ENCODE measurements at places on chromosomes 6 and 20. TPM values are rescaled to one million over a fixed set of nuclear protein-coding genes. Genes with fewer than 3 reads are reported as not detected.

DNA sequence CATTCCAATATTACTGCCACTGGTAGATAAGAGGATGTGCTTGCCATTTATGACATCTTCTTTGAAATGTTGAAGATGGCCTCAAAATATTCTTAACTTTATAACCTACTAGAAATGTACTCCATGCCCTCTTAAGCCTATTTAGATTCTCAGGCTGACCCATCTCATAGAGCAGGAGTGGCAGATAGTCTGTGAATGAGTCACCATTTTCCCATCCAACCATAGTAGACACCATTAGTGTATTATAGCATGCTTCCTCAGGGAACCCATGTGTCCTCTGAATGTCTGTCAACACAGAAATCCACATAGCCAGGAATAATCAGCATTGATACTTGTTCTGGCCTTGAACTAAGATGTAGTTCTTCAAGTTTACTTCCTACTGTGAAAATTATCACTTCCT lies 150.2 kb downstream of the IMPG1 start:
- H3K4me3 ChIP-seq = no peak overlapping the region
- H3K27me3 ChIP-seq = no peaks in the 10 kb centered on the region
- H3K27ac ChIP-seq = no peak overlapping the region
- DNase-seq = no peak
- H3K4me1 ChIP-seq = peaks cover 8% of the 10 kb centered on the region
- peaks cover 16% of the 10 kb centered on the region for H3K36me3 ChIP-seq

DNA sequence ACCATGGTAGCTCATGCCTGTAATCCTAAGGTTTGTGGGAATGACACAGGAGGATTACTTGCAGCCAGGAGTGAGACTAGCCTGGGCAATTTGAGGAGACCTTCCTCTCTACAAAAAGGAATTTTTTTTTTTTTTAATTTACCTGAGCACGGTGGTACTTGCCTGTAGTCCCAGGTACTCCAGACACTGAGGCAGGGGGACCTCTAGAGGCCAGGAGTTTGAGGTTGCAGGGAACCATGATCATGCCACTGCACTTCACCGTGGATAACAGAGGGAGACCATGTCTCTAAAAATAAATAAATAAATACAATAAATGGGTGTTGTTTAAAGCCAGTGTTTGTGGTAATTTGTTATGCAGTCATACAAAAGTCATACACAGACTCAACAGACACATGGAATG lies 2.4 kb upstream of the HLA-F start:
- no peak overlapping the region for H3K4me3 ChIP-seq
- H3K36me3 ChIP-seq = no peaks in the 10 kb centered on the region
- no peak overlapping the region for H3K27ac ChIP-seq
- DNase-seq = no peak
- peaks cover 57% of the 10 kb centered on the region for H3K27me3 ChIP-seq

DNA sequence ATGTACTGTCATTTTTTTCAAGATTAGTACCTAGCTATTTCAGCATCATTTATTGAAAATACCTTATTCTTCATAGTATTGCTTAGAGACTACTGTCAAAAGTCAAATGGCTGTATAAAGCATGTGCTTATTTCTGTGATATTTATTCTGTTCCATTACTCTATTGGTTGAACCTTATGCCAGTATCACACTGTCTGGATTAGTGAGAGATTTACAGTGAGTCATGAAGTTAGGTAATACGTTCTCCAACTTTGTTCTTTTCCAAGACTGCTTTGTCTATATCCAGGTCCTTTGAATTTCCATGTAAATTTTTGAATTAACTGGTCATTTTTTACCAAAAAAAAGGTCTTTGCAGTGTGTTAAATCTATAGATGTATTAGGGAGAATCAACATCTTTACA lies 18.6 kb upstream of the RNF217 start:
- no peak overlapping the region for H3K27ac ChIP-seq
- H3K4me1 ChIP-seq = no peaks in the 10 kb centered on the region
- no peaks in the 10 kb centered on the region for H3K27me3 ChIP-seq
- H3K4me3 ChIP-seq = no peak overlapping the region
- no peaks in the 10 kb centered on the region for H3K36me3 ChIP-seq

DNA sequence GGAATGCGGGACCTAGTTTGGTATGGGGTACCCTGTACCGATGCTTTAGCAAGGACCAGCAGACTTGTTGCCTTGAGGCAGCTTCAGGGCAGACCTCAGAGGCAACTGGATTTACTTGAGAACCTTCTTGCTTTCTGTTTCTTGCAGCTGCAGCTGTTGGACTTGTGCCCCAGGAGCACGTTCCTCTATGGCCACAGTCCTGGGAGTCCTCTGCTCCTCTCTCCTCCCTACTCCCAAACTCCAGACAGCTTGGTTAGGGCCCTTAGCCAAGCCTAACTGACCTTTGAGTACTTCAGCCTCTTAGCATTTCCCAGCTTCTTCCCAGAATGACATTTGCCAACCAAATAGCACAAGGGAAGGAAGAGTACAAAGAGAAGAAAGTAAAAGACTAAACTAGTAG lies 34.7 kb downstream of the GHRH start:
- no peak overlapping the region for H3K27ac ChIP-seq
- no peaks in the 10 kb centered on the region for H3K27me3 ChIP-seq
- H3K36me3 ChIP-seq = peaks cover 22% of the 10 kb centered on the region
- no peak for DNase-seq

DNA sequence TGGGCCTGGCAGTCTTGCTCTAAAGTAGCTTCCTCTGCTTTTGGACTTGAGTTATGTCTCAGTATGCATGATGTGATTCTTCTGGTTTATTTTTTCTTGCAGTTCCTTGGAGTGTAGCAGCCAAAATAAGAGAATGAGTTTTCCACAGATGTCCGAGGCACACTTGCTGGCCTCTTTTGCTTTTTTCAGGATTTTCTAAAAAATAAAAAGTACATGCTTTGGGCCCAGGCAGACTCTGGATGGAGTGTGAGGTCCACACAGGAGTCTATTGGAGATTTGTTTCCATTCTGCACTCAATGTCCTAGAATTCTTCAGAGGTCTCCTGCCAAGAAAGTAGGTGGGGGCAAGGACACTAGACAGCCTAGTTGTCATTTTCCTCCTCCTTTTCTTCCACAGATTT lies 477.6 kb downstream of the EPM2A start:
- DNase-seq = no peak
- peaks cover 8% of the 10 kb centered on the region for H3K4me1 ChIP-seq
- H3K4me3 ChIP-seq = no peak overlapping the region

- H3K36me3 ChIP-seq = peaks cover 12% of the 10 kb centered on the region
- H3K27me3 ChIP-seq = no peaks in the 10 kb centered on the region
- DNase-seq = no peak
- H3K27ac ChIP-seq = no peak overlapping the region
- H3K4me1 ChIP-seq = peaks cover 32% of the 10 kb centered on the region
These were observed 29.4 kb downstream of the UTRN start for GRCh38 chr6:144314562-144314961.

- H3K36me3 ChIP-seq = no peaks in the 10 kb centered on the region
- H3K4me3 ChIP-seq = no peak overlapping the region
- no peaks in the 10 kb centered on the region for H3K4me1 ChIP-seq
- DNase-seq = no peak
- H3K27ac ChIP-seq = no peak overlapping the region
These were observed 10.1 kb upstream of the CFAP206 start for GRCh38 chr6:87397656-87398055.

- H3K27me3 ChIP-seq = peaks cover 23% of the 10 kb centered on the region
- peaks cover 4% of the 10 kb centered on the region for H3K4me1 ChIP-seq
- no peak for DNase-seq
- no peaks in the 10 kb centered on the region for H3K36me3 ChIP-seq
These were observed 3.1 kb upstream of the CEBPB start for GRCh38 chr20:50187403-50188051.

DNA sequence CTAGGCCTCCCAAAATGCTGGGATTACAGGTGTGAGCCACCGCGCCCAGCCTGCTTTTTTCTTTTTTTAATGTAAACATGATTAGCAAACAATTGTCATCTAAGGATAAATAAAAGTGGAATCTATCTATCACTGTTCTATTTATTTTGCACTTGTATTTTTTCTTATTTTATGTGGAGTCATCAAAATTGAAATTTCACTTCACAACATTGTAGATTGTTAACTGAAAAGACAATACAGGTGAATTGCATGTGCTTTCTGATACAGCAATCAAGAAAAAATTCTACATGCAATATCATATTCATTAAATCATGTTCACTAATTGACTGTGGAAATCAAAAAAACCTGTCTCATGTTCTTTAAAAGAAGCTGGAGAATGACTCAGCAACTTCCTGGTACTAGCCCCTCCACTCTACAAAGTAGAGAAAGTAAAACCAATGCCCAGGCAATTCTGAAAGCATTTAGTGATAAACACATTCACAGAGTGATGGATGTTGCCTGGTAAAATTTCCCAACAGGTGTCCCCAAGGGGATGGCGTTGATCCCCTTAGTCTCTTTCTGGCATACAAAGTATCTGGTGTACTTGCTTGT lies 10.7 kb upstream of the RFX6 start:
- no peak overlapping the region for H3K4me3 ChIP-seq
- H3K27ac ChIP-seq = no peak overlapping the region
- DNase-seq = no peak
- no peaks in the 10 kb centered on the region for H3K36me3 ChIP-seq

- H3K4me3 ChIP-seq = no peak overlapping the region
- peaks cover 3% of the 10 kb centered on the region for H3K36me3 ChIP-seq
These were observed 11.8 kb downstream of the DUSP22 start for GRCh38 chr6:303948-304558.

- no peak overlapping the region for H3K4me3 ChIP-seq
- no peaks in the 10 kb centered on the region for H3K36me3 ChIP-seq
- peaks cover 16% of the 10 kb centered on the region for H3K4me1 ChIP-seq
These were observed 10.0 kb upstream of the NCOA7 start for GRCh38 chr6:125780540-125781313.

- no peak overlapping the region for H3K27ac ChIP-seq
- H3K36me3 ChIP-seq = peaks cover 1% of the 10 kb centered on the region
- no peak overlapping the region for H3K4me3 ChIP-seq
These were observed 19.0 kb downstream of the DLL1 start for GRCh38 chr6:170271771-170272314.

DNA sequence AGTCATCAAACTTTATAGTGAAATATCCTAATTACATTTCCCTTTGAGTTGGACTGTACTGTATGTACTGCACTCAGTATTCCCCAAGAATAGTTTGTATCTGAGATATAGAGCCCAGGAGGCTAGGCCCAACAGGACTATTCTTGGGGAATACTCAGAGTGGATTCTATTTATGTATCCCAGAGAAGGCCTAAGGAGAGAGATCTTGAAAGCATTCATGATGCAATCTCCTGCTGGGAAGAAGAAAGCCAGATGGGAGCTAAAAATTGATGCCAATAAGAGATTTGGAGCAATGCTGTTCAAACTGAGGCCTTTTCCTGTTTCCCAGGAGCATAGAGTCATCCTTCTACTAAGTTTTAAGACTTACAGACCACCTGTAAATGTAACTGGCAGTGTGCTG lies 452.1 kb upstream of the PLCB4 start:
- H3K27ac ChIP-seq = no peak overlapping the region
- no peak for DNase-seq
- no peak overlapping the region for H3K4me3 ChIP-seq
- H3K4me1 ChIP-seq = no peaks in the 10 kb centered on the region
- H3K27me3 ChIP-seq = no peaks in the 10 kb centered on the region

- no peaks in the 10 kb centered on the region for H3K27me3 ChIP-seq
- DNase-seq = no peak
- no peak overlapping the region for H3K27ac ChIP-seq
- no peak overlapping the region for H3K4me3 ChIP-seq
- H3K4me1 ChIP-seq = peaks cover 3% of the 10 kb centered on the region
These were observed 1357.3 kb upstream of the EYS start for GRCh38 chr6:67064323-67064722.

- H3K36me3 ChIP-seq = no peaks in the 10 kb centered on the region
- no peak overlapping the region for H3K27ac ChIP-seq
- no peaks in the 10 kb centered on the region for H3K27me3 ChIP-seq
- H3K4me3 ChIP-seq = no peak overlapping the region
These were observed 79.6 kb downstream of the ADAT2 start for GRCh38 chr6:143370812-143371370.

GRCh38 chr6:130730600-130730999 lies 96.6 kb upstream of the SMLR1 start:
- DNase-seq = no peak
- H3K4me1 ChIP-seq = no peaks in the 10 kb centered on the region
- no peak overlapping the region for H3K4me3 ChIP-seq
- H3K36me3 ChIP-seq = no peaks in the 10 kb centered on the region
- H3K27ac ChIP-seq = no peak overlapping the region

The C6orf58 gene
- not detected for total RNA-seq

The DPPA5 gene
- total RNA-seq = not detected

The TRIM40 gene
- not detected for total RNA-seq

The PGC gene
- total RNA-seq = not detected

The SLC17A2 gene
- not detected for total RNA-seq

The OPN5 gene
- total RNA-seq = 0.09 TPM

The CRIP3 gene
- total RNA-seq = 2.3 TPM

All from progenitor cell of endocrine pancreas (in vitro differentiated cells).